ENCODE measurements at places on chromosomes 4 and X.

DNA sequence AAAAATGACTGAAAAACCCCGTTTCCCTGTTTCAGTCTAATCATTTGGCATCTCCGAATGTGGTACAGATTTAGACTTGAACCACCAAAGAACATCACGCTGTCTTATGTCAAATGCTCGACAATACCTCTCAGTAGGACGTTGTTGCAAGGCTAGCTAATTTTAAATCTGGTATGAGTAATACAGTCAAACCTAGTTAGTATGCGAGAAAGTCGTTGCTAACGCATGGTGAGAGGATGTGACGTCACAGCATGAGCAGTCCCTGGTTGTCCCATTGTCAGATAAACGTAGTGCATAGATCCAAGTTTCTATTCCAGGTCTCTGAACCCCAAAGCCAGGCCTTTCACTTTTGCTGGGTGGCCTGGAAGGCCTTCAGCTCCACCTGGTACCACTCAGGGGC is 44.7 kb downstream of the SETD7 start:
- DNase-seq: no peak

GRCh38 chrX:31258166-31258565 is 186.3 kb upstream of the FTHL17 start:
- DNase-seq: no peak

- DNase-seq: peak; percentile 56
Observed at GRCh38 chrX:45766981-45767501, 566.4 kb upstream of the DIPK2B start.

- no peak for DNase-seq
Observed at GRCh38 chr4:133131829-133132460, 17.1 kb upstream of the PCDH10 start.

- DNase-seq: peak; percentile 51
Observed at GRCh38 chr4:78747475-78747922, 28.7 kb upstream of the BMP2K start.

DNA sequence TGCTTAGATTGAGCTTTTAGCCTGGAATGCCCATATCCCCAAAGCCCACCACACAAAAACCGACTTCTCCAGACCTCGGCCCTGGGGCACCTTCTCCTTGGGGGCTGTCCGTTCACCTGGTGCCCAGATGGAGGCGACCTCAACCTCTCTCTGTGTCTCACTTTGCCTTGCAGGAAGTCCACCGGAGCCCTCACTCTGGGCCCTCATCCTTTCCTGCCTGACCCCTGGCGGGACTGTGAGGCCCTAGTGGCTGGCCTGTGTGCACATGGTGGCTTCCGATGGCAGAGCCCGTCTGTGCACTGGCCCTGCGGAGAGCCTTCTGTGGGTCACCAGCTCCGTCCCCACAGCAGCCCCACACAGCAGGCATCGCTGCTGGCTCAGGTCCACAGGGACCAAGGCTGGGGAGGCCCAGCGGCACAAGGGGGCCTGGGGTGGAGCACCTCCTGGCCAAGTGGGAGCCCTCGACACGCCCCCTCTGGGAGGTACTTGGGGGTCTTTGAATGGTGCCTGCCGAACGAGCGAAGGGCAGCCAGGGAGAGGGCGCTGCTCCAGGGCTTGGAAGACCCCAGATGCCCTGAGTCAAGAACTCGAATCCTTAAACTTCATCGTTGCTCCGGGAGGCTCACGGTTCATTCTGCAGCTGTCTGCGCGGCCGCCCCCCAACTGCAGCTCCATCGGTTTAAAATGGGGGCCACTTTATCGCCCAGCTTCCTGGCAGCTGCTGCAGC is 97.2 kb upstream of the ADRA2C start:
- no peak for DNase-seq

DNA sequence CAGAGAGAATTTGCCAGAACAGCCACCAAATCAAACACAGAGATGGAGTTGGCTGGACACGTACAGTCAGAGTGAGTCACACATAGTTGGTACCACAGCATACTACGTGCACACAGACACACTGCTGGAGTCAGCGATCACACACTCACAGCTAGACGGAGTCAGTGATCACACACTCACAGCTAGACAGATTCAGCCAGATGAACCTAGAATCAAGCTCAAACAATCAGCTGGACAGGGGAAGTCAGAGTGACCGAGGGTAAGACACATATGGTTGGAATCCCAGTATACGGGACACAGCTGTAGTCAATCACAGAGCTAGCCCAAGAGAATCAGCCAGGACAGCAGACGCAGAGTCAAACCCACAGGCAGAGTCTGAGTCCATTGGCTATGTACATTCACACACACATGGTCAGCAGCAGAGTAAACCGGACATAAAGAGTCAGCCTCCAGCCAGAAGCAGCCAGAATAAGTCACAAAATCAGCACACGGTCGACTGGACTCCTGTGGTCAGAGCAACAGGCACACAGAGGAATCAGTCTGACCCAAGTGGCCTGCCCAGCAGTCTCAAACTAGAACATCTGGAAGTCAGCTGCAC is 4.6 kb downstream of the SLC38A5 start:
- peak; percentile 90 for DNase-seq

DNA sequence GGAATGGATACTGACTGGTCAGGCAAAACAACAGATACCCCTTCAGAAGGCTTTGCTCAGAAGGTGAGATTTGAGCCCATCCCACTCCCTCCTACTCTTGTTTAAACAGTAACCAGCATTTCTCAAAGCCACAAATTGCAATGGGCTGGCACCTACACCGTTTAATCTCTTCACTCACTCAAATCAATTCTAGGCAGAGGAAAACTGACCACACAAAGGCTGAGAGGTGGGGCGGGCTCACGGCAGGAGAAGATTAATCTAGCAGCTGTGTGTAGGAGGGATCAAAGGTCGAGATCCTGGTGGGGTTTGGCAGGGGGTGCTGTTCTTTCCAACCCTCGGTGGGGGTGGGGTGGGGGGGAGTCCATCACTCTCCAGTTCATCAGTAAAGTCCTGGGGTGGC is 622.4 kb downstream of the BCOR start:
- no peak for DNase-seq

GRCh38 chr4:98381306-98381705 is 120.1 kb downstream of the RAP1GDS1 start:
- no peak for DNase-seq

- DNase-seq: no peak
Observed at GRCh38 chr4:142405695-142406498, 440.2 kb downstream of the INPP4B start.

DNA sequence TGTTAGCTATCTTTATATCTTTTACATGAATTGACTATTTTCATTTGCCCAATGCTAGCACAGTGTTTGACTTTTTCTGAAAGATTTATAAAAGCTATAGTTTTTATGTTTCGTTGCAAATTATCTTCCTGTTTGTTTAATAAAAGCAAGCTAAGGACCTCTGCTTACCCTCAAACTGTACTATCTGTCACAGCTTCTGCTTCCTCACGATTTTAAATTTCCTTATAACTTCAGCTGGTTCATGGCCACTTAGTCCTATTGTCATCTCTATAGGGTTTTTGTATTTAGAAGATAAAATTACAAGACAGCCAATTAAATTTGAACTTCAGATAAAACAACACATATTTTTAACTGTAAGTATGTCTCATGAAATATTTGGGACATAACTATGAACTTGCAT is 494.0 kb downstream of the PDGFC start:
- no peak for DNase-seq

- DNase-seq: no peak
Observed at GRCh38 chrX:28589046-28589445, 1.8 kb downstream of the IL1RAPL1 start.

GRCh38 chr4:108031427-108032083 is 41.9 kb downstream of the HADH start:
- no peak for DNase-seq

DNA sequence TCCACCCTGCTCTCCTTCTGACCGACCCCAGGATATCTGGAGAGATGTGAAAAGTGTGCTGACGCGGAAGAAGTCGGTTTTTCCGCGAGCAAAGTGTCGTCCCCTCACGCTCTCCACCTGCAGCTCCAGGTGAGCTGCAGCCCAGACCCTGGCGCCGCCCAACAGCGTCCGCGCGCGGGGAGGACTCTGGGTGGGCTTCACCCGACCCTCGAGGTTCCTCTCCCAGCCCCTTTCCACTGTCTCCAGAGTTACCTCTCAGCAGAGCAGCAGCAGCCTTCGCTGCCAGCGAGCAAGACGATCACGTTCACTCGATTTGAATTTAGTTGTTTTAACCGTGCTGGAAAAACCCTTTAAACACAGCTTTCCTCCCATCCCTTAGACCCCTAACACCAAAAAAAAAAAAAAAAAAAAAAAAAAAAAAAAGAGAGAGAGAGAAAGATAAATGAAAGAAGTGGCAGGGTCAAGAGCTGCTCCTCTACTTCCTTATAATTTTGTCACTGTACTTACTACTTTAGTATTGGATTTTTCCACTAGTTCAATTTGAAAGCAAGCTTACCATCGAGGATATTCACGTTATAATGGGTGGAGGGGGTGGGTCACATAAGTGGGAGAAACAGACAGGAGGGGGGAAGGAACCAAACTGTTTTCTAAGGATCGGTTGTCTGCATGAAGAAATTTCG is 758 bp upstream of the NR3C2 start:
- no peak for DNase-seq

- DNase-seq: no peak
Observed at GRCh38 chr4:89269121-89269666, 38.4 kb downstream of the GPRIN3 start.

DNA sequence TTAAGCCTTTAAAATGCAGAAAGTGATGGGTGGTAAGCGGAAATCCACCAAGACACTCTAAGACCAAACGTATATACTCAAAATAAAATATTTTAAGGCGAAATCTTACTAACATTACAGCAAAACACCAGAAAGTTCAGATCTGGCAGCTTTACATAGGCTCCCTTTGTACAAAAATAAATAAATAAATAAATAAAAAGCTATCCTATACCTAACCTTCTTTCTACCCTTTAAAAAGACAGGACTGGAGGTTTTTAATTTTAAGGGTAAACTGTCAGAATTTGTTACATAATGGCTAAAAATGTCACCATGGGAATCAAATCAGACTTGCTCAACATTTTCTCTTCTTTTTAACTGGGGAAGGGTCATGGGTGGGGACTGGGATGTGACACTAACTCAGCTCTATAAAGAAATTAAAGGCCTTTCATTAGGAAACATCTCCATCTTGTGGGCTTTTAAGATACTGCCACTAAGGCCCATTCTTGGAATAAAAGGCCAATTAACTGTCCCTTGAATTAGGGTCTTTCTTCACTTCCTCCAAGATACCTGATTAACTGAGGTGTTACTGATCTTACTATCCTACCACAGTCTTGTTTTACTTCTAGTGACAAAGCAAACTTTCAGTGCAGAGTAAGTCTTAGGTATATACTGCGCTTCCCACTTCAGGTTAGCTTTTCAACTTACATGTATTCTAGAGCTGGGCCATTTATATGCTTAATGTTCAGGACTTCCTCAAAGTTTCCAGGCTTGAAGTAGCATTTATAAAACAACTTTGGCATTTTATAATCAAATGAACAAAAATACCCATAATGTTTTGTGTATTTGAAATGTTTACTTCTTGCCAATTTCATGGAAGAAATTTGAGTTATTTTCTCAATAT is 13.3 kb downstream of the HNRNPD start:
- peak; percentile 28 for DNase-seq

GRCh38 chr4:154999950-155000578 is 208.4 kb upstream of the NPY2R start:
- DNase-seq: no peak

DNA sequence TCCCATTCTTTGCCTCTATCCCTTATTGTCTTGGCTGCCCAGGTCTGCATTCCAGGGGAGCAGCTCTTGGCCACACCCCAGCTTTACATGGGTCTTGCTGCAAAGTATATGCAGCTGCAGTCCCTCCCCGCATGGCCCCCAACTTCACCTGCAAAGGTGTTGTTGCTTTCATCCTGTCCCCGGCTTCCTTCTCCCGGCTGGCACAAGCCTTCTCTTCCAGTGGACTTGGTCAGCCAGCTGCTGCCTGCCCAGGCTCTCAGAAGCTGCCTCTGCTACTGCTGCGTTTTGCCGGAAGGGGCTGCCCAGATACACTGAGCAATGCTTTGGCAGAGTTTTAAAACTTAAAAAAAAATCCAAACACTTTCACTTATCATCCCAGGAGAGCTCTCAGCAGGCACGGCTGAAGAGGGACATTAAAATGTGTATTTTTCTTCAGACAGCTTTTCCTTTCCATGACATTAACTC is 121.2 kb upstream of the PDLIM3 start:
- peak; percentile 34 for DNase-seq

DNA sequence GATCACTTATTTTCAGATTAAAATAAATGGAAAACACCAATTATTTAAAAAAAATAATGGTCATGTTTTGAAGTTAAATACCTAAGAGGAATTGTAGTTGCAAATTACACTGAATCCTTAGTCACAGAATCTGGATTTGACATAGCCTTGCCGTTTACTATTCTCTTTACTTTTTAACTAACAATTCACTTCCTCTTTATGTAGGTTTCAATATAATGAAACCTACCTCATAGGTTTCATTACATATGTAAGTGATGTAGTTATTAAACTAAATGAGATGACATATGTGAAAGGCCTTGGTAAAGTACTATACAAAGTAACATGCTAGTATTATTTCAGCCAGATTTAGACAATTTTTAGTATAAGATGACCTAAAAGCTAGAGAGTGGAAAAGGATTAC is 6.5 kb downstream of the SPP1 start:
- no peak for DNase-seq

DNA sequence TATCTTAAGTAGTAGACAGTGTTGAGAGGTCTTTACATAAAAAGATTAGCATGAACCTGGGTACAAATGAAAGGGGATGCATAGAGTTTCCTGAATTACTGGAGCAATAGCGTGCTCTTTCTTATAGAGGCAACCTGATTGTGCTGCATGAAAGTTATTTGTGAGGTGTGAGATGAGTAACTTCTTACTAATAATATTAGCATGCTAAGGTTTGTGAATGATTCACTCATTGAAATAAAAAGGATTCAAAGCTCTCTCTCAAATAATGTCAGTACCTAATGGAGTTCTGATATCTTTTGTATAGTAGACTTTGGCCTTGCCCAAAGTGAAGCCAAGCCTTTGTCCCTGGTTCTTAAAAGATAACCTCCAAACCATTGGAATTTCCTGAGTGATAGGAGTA is 131.0 kb upstream of the CXXC4 start:
- DNase-seq: no peak

GRCh38 chr4:127084666-127085065 is 548.1 kb upstream of the INTU start:
- no peak for DNase-seq

DNA sequence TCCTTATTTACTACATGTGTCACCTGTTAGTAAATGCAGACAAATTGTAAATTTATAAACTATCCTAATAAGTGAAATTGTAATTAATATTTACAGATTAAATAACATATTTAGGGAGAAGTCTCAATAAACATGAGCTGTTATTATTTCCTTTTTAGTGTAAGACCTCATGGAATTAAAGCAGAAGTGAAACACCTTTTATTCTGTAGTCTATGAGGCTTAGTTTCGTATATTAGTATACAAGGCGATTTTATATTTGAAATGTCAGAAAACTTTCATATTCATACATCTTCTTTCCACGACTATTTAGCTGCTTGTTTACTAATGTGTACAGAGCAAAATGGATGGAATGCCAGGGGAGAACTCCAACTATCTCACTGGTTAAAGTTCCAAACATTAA is 414.4 kb downstream of the ARHGAP24 start:
- DNase-seq: no peak
